ENCODE measurements at places on chromosomes 4 and X.

GRCh38 chr4:48065587-48066052 lies 49.0 kb downstream of the NIPAL1 start:
- no peak for DNase-seq

DNA sequence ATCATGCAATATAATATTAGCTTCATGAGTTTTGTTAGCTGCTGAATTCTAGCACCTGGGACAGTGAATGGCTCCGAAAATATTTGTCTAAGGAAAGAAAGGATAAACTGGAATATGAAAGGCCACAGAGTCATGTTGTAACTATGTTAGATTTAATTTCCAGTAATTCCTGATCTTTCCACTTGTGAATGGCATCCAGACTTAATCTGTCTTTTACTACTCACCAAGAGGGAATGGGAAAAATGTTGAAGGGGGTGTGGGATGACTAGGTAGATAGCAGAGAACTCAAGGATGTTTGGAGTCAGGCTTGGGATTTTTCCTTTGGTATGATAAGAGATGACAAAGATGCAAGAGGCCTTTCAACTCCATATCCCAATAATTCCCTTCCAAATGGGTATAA lies 9.4 kb downstream of the ADH6 start:
- DNase-seq = no peak

- DNase-seq = no peak
Observed at GRCh38 chr4:123606336-123606735, 209.7 kb downstream of the SPRY1 start.

- DNase-seq = no peak
Observed at GRCh38 chrX:24301806-24302205, 12.1 kb downstream of the SUPT20HL2 start.

DNA sequence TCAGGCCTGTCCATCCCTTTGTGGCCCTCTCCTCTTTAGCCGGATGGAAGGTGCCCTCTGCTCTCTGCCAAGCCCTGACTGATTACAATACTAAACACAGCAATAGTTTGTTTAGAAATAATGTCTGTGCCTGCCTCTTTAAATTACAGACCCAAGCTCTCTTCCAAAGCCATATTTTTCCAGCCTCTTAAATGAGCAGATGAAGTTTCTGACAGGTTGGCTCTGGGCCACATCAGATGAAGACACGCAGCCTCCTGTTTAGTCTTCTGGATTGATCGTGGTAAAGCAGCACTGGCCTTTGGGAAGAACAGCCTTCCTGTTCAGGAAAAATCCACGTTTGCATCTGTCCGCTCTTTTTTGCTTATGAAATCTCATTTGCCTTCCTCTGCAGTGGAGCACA lies 133.6 kb downstream of the CPE start:
- no peak for DNase-seq

- no peak for DNase-seq
Observed at GRCh38 chr4:147325571-147325981, 155.3 kb upstream of the EDNRA start.

GRCh38 chrX:1223242-1223600 lies 10.8 kb upstream of the CRLF2 start:
- DNase-seq = no peak

- DNase-seq = no peak
Observed at GRCh38 chrX:13091111-13091765, 46.8 kb upstream of the FAM9C start.

GRCh38 chr4:77669946-77670590 lies 64.4 kb downstream of the CXCL13 start:
- DNase-seq = no peak

- DNase-seq = no peak
Observed at GRCh38 chrX:71629467-71629866, 11.2 kb upstream of the CXCR3 start.

GRCh38 chr4:141153751-141154510 lies 20.7 kb upstream of the RNF150 start:
- no peak for DNase-seq

- DNase-seq = no peak
Observed at GRCh38 chr4:59848457-59848856, 1351.7 kb upstream of the ADGRL3 start.

GRCh38 chr4:147860960-147861359 lies 129.1 kb downstream of the ARHGAP10 start:
- DNase-seq = no peak

DNA sequence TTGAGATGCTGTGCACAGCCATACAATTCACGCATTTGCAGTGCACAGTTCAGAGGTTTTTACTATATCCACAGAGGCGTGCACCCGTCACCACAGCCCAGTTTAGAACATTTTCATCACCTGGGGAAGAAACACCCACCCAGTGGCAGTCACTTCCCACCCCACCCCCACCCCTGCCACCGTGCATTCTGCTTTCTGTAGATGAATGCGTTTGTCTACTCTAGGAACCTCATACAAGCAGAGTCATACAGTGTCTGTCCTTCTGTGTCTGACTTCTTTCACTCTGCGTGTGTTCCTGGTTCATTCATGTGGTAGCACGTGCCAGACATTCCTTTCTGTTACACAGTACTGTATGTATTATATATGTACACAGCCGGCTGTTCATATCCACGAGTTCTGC lies 122.8 kb downstream of the TBL1X start:
- no peak for DNase-seq

DNA sequence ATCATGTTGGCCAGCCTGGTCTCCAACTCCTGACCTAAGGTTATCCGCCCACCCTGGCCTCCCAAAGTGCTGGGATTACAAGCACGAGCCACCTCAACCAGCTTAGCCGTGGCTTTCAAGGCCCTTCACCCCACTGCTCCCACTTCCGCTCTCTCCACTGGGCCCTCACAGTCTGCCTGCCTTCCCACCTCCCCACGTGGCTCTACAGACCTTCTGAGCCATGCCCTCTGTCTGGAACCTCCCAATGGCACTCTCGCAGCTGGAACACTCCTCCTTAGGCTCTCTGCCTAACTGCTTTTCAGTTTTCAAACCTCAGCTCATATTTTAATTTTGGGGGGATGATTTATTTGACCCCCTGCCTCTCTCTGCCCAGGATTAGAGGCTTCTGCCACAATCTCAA lies 59.3 kb upstream of the SH3RF1 start:
- DNase-seq = no peak

GRCh38 chr4:8706216-8707044 lies 113.9 kb downstream of the CPZ start:
- no peak for DNase-seq

DNA sequence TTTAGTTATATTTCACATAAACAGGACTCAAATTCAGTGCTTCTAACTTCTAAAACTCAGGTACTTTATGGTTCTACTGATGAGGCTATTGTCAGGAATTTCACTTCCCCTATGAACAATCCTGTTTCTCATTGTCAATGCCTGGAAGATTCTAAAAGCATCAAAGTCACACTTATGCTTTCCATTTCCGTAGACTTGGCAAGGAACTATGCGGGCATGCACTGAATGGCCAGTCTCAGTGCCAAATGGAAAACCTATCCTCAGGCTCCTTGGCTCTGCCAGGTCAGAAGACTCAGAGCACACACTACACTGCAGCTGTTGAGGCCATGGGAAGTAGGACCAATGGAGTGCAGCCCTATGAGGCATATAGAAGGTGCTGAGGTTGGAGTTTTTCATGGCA lies 97.0 kb upstream of the PTPN13 start:
- no peak for DNase-seq

DNA sequence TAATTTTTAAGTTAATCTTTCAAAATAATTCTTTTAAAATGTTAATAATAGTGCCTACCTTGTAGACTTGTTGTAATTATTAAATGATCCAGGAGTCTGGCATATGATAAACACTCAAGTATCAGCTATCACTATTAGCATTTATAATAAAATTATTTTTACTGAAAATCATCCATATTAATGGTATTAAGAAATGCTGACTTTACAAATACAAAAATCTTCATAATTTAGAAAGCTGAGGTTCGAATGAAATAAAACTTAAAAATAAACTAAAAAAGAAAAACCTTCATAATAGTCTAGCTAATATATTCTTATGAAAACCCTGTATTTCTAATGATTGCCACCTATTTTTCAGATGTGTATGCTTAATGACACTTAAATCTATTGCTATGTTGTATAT lies 5.2 kb downstream of the MGARP start:
- no peak for DNase-seq

DNA sequence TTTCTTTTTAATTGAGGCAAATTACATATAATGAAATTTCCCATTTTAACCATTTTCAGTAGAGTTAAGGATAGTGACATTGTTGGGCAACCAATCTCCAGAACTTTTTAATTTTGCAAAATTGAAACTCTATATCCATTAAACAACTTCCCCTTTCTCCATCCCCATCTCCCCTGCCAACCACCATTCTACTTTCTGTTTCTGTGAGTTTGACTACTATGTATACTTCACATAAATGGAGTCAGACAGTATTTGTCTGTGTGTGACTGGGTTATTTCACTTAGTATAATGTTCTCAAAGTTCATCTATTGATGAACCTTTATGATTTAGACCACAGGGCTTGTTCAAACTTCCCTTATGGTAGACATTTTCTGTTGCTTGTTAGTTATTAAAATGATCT lies 364.5 kb upstream of the MAD2L1 start:
- no peak for DNase-seq

DNA sequence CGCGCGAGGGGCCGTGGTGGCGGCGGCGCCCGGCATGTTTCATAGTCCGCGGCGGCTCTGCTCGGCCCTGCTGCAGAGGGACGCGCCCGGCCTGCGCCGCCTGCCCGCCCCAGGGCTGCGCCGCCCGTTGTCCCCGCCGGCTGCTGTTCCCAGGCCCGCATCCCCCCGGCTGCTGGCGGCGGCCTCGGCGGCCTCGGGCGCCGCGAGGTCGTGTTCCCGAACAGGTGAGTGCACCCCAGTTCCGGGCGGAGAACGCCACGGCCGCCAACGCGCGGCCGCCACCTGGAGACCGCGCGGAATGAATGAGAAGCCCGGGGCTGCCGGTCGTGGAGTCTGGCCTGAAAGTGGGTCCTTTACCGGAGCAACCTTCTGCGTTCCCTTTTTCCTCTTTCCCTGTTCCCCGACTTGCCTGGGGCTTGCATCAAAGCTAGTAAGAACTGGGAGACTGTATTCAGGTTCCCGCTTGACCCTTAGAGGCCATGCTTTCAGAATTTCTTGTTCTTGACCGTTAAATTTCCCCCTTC lies 429 bp downstream of the NOCT start:
- peak; percentile 49 for DNase-seq

DNA sequence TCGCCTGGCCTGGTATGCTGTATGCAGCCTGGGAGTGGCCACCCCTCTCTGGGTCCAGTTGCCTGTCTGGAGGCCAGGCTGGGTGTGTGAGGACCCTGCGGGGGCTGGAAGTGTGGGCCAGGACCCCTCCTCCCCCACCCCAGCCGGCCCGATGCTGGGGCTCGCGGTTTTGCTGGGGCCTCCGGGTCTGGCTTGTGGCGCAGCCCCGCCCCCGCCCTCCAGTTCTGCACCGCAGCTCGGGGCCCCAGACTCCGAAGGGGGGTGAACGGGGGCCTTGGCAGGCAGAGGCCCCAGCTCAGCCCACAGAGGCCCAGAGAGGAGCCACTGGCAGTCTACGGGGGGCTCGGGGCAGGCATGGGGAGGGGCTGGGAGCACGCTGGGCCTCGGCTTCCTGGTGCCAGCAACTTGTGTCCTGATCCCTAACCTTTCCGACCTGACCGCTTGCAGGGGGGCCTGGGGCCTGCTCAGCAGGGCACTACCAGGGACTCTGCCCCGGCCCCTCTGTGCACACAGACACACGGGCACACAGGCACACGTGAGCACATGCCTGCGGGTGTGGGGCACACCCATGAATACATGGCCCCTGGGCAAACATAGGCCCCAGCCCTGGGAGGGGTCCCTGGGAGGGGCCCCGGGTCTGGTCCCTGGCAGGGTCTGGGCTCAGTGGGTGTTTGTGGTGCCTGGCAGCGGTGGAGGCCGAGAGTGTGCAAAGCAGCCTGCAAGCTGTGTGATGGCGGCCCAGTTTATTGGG lies 21.4 kb upstream of the FGFR3 start:
- no peak for DNase-seq

- DNase-seq = no peak
Observed at GRCh38 chr4:89000844-89001360, 56.1 kb downstream of the FAM13A start.

DNA sequence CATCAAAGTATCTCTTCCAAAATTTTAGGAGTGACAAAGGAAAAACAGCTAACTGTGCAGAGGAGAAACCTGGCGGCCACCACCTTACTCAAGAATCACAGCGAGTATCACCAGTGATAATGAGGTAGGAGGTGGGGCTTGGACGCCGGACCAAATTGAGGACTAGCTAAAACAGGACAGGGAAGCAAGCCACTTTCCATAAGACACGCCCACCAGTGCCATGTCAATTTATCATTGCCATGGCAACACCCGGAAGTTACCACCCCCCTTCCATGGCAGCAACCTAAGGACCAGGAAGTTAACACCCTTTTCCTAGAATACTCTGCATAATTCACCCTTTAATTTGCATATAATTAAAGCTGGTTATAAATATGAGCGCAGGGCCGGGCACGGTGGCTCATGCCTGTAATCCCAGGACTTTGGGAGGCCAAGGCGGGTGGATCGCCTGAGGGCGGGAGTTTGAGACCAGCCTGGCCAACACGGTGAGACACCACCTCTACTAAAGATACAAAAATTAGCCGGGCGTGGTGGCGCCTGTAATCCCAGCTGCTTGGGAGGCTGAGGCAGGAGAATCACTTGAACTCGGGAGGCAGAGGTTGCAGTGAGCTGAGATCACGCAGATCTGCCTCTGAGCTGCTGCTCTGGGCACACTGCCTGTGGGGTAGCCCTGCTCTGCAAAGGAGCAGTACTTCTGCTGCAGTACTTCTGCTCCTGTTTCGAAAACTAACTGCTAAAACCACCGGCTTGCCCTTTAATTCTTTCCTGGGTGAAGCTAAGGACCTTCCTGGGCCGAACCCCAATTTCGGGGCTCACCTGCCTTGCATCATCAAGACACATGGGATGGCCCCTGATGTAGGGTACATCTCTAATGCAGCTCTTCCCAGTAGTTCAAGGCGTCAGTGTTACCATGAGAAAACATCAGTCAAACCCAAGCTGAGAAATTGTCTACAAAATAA lies 116.7 kb downstream of the HMX1 start:
- DNase-seq = no peak

- no peak for DNase-seq
Observed at GRCh38 chr4:98203332-98204235, 57.6 kb upstream of the RAP1GDS1 start.

All from stimulated activated CD4-positive, alpha-beta T cell treated with anti-CD3 and anti-CD28 coated beads, Interleukin-1b, Interleukin-23, amount 100 ng/mL, for 48 hours (primary cell).